ENCODE measurements at places on chromosomes 3 and 15. TPM values are rescaled to one million over a fixed set of nuclear protein-coding genes. Genes with fewer than 3 reads are reported as not detected.

GRCh38 chr3:168093790-168094189 lies 1.9 kb downstream of the GOLIM4 start:
- DNase-seq: no peak

- DNase-seq: no peak
These were observed 5.9 kb upstream of the GP9 start for GRCh38 chr3:129054605-129055104.

MASP1 gene
- 32.1 TPM for total RNA-seq

C2CD4A gene
- not detected for total RNA-seq

DNA sequence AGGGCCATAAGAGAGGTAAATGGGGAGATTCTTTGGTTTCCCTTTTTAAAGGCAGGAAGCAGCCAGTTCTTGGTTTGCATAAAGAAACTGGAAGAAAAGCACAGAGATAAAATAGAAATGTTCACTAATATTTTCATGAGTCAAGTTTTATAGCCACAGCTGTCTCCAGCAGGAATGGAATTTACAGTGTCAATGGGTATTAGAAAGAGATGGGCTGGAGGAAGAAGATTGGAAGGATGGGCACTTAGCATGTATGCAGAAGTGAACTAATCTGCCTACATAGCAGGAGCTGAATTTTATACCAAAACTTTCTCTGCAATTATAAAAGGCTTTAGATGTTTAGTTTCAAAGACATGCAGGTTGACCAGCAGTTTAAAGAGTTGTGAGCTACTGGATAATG lies 521.9 kb upstream of the GOLIM4 start:
- DNase-seq: no peak

Measured in GM23248 (cell line).